ENCODE measurements at places on chromosomes 7 and 10.
A peak's percentile ranks its signal among the peaks of the same experiment; 100 is the strongest.

- peak; percentile 69 for DNase-seq
Measured at GRCh38 chr10:31157123-31158010, 125.7 kb upstream of the ZNF438 start.

DNA sequence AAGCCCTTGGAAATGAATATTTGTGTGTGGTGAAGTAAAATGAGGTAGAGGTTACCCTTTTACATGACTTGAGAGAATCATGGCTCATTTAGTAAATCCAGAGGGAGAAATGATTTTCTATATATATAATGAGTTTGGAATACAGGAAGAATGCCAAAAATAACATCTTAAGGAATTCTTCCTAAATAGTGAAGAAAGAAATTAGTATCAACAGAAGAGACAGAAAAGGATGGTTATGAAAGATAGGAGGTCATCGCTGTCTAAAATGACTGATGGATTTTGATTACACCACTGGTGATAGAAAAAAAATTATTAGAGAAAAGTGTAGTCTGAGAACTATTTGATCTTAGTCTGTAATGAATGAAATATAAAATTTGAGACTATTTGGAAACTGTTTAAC is 283.0 kb downstream of the ADK start:
- DNase-seq = no peak

GRCh38 chr10:78712147-78712546 is 356.6 kb upstream of the ZMIZ1 start:
- DNase-seq = peak; percentile 80

DNA sequence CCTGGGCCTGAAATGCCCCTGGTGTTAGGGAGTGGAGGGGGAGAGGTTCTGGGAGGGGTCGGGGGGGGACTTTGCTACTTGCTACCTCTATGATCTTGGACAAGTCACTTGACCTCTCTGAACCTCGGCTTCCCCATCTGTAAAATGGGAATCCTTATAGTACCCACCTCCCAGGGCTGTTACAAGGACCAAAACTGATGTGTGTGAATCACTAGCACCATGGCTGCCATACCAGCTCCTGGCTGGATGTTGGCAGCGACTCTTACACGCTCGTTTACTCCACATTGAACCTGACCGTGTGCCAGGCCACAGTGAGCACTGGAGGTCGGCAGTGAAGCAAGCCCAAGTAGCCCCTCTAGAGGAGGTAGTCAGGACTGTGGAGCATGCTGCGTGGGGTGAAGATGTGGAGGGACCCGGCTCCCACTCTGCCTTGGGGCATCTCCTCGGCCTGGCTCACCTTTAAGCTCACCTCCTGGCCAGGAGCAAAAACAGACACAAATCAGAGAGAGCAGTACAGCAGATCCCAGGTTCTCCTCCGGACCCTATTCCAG is 28.9 kb downstream of the PPIF start:
- DNase-seq = no peak

- DNase-seq = no peak
Measured at GRCh38 chr7:1646391-1646790, 23.7 kb upstream of the ELFN1 start.

DNA sequence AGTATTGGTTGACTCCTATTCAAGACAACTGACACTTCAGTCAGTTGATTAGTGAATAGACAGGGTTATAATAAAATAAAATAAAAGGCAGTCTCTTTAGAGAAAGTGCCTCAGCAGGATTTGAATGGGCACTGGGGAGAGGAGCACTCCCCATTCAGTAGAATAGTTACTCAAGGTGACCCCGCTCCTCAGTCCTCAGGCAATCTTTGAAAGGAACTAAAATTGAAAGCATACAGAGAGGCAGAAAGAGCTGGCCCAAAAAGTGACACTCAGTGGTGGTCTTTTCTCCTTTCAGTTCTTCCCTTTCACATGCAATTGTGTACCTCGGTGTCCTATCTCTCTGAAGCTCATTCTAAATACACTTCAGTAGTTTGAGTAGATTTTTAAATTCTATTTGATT is 47.4 kb upstream of the MACC1 start:
- no peak for DNase-seq

DNA sequence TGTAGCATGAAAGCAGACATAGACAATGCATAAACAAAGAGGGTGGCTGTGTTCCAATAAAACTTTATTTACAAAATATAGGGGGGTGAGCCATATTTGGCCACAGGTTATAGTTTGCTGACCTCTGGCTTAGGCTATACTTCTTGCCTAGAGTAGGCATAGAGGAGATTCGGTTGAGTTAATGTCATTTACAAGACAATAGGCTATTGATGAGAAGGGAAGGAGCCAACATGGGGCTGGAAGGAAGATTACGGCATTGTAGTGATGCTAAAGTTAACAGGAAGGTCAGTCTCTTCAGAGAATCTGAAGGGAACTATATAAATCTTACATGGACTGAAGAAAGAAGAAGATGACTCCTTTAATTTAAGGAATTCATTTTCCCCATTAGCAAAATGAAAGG is 463.5 kb downstream of the HTR7 start:
- DNase-seq = no peak

DNA sequence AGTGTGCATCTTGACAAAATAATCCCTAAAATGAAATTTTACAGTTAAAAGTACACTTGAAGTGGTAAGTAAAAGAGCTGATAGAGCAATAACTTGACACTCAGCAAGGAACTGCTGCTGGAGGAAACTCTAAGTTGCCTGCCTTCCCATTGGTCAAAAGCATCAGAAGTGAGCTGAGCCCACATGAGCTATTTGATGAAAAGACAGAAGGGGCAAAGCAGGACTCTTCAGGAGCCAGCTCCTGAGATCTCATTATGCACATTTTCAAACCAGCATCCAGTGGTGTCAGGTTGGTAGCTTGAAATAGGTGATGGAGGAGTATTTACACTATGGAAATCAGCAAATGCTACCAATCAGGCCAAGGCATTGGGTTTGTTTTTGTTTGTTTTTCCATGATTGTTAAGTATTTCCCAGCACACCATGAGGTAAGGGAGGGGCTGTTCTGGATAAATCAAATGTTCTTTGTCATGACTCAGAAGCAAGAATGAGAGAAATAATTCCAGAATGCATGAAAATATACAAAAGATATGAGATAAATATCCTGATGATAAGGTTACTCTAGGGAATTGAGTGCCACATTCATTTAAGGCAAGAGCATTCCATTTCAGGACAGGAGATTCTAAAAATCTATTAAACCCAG is 316.6 kb downstream of the SNX13 start:
- DNase-seq = no peak

DNA sequence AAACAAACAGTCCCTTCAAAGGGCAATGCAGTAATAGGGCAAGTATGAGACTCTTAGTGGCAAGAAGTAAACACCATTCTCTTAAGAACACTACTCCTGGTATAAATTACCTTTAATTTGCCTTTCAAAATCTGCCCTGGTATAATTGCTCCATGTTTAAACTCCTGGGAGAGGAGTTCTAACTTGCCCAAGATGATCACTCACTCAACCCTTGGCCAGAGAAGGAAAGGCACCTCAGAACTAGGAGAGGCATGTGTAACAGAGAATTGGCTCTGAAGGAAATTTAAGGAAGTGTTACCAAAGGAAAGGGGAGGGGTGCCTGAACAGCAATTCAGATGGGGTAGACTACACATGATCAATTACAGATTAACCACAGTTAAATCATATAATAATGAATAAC is 1173.6 kb upstream of the SORCS1 start:
- DNase-seq = peak; percentile 26

DNA sequence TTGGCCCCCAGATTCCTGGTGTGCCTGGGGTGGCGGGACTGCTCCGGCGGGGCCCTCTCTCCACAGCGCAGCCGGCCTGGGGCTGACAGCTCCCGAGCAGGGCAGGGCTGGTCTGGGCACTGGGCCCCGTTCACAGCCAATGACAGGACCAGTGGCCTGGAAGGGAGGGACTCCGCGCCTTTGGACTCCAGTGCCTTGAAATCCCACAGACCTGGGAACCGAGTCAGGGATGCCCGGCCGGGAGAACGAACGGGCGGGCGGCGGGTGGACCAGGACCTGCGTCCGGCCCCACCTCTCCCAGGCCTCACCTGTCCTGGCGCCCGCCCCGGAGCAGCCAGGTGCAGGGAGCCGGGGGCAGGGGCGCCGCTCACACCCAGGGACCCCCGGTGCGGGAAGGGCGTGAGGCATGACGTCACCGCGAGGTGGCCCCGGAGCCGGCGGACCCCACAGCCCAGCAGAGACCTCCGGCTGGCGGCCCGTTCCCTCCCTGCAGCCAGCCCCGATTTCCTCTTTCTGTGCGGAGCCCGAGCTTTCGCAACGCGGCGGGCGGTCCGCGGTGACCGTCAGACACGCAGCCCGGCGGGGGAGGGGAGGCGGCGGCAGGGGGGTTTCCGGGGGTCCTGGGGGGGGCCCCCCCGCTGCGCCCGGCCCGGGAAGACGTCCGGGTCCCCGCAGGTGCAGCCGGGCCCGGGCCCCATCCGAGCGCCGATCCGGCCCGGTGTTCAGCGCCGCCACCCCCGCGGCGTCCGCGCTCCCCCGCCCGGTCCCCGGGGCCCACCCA is 743 bp downstream of the ADAP1 start:
- DNase-seq = no peak

GRCh38 chr7:120114626-120115025 is 158.3 kb upstream of the KCND2 start:
- DNase-seq = no peak

GRCh38 chr7:106968160-106968559 is 76.3 kb upstream of the PRKAR2B start:
- DNase-seq = no peak

GRCh38 chr7:107150375-107151073 is 18.3 kb upstream of the HBP1 start:
- peak; percentile 54 for DNase-seq
